Cerebellar nuclear complex (tissue), 1 donor: ENCODE measurements at places on chromosomes 1 and 21.

- DNase-seq, result no peak
Observed at GRCh38 chr21:45138199-45139002, 64.0 kb downstream of the ADARB1 start.

DNA sequence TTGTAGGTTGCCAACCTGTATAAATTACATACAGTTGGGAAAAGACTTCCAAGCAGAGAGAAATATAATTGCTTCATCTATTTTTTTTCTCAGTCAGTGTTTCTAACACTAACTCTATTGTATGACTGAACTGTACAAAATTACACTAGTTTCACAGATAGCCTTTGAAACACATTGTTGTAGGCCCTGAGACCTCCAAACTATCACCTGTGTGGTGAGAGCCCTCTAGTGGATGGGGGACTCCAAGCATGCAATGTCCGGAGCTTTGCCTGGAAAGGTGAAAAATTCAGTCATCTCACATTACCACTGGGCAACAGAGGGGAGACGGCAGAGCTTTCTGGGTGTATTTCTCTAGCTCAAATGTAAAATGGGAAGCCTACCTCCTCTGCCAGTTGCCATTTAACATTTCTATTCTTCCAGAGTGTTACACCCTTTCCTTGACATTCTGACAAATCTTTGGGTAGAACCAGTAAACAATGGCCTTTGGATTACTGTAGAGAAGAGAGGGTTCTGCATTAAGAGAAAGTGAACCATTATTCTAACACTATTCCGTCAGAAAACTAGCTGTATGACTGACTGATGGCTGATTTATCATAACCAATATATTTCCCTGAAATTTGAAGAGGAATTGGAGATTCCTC lies 212.2 kb downstream of the LYPLAL1 start:
- DNase-seq, result no peak

- no peak for DNase-seq
Observed at GRCh38 chr1:89070509-89070908, 5.5 kb upstream of the GBP1 start.

GRCh38 chr1:86064899-86065298 lies 91.7 kb downstream of the COL24A1 start:
- no peak for DNase-seq

DNA sequence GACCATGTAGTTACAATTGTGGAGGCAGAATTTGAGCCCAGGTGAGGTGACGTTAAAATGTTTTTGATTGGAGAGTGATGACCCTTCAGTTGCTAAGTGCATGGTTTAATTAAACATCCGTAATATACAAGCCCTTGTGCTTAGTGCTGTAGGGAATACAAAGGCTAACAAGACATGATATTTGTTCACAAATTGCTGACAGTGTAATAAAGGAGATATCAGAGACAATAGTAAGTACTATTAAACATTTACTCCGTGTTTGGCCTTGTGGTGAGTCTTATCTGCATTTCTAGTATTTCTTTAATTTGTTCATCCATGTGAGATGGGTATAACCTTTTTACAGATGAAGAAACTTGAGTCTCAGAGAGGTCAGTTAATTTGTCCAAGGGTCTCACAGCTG lies 37.9 kb downstream of the RLF start:
- DNase-seq, result no peak

DNA sequence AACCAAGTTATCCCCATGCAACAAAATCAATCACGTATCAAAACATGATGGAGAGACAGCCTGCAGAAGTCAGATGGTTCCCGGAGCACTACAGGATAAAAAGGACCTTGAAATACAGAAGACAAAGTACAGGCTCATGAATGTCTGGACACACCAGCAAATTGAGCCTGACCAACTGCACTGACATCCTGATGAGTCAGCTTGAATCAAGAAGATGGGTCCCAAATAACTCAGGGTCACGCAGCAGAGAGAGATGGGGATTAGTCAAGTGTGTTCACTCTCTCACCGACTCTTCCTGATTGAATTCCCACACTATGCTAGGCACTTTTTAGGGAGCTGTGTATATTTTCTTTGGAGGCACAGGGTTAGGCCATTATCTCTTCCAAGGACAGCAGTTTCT lies 71.1 kb upstream of the DIRAS3 start:
- DNase-seq, result no peak
